ENCODE measurements at places on chromosomes 5 and 9.

GRCh38 chr9:6880626-6881025, 122.9 kb downstream of the KDM4C start:
- no peak for DNase-seq

DNA sequence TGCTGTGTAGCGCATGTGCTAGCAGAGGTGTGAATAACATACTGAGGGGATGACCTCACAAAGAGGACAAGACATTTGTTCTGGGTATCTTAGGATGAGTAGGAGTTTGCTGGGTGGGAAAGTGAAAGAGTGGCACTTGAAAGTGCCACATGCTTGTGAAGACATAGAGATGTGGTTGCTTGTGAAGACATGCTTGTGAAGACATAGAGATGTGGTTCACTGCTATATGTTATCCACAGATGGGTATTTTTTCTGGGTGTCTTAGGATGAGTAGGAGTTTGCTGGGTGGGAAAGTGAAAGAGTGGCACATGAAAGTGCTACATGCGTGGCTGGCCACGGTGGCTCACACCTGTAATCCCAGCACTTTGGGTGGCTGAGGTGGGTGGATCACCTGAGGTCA, 63.6 kb downstream of the MAST4 start:
- no peak for DNase-seq

DNA sequence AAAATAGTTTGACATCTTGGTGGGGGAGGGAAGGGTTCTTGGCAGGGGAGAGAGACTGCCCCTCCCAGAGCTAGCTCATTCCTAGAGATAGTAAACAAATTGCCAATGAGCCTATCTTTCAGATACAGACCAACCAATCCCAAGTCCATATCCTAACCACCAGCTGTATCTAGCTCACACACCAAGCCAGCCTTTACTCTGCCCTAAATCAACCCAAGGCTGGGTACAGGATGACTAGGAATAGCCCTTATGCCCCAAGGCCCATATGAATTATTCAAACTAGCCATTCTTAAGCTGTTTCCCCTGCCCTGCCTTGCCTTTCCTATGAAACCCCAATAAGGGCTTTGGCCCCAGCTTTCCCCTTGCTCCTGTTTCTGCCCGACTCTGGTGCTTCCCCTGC, 281.3 kb upstream of the PANK3 start:
- no peak for DNase-seq

DNA sequence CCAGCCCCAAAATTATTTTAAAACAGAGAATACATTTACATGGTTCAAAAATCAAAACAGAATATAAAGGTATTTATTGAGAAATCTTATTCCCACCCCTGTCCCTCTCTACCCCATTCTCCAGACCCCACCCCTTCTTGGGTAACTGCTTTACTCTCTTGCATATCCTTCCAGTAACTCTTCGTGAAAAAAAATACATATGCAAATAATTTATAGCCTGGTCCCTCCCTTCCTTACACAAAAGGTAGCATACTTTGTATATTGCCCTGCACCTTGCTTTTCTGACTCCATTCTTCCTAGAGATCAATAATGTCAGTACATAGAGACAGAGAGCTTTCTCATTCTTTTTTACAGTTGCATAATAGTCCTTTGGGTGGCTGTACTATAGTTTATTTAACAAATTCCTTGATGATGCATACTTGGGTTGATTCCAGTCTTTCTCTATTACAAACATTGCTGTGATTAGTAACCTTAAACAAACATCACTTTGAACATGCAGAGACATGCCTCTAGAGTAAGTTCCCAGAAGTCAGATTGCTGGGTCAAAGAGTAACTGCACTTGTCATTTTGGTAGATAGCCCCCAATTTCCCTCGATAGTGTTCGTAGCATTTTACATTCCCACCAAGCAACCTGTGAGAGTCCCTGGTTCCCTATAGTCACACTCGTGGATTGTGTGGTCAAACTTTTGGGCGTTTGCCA, 47.9 kb downstream of the STOM start:
- peak; percentile 60 for DNase-seq

GRCh38 chr5:60436518-60436917, 263.4 kb downstream of the DEPDC1B start:
- DNase-seq: no peak

- DNase-seq: no peak
These were observed 49.5 kb downstream of the CAMSAP1 start for GRCh38 chr9:135857843-135858242.

- no peak for DNase-seq
These were observed 19.9 kb upstream of the LPCAT1 start for GRCh38 chr5:1543398-1544293.

GRCh38 chr9:70801181-70801829, 320.1 kb downstream of the TRPM3 start:
- DNase-seq: no peak

- DNase-seq: peak; percentile 72
These were observed 132.2 kb downstream of the FBXO4 start for GRCh38 chr5:42057254-42057690.

DNA sequence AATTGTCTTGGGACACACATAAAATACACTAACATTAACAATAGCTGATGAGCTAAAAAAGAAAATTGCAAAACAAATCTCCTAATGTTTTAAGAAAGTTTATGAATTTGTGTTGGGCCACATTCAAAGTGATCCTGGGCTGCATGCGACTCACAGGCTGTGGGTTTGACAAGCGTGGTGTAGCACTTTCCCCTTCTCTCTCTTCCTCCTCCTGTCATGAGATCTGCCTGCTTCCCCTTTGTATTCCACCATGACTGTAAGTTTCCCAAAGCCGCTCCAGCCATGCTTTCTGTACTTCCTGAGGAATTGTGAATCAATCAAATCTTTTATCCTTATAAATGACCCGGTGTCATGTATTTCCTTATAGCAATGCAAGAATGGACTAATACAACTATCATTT, 178.0 kb downstream of the TLR4 start:
- no peak for DNase-seq

DNA sequence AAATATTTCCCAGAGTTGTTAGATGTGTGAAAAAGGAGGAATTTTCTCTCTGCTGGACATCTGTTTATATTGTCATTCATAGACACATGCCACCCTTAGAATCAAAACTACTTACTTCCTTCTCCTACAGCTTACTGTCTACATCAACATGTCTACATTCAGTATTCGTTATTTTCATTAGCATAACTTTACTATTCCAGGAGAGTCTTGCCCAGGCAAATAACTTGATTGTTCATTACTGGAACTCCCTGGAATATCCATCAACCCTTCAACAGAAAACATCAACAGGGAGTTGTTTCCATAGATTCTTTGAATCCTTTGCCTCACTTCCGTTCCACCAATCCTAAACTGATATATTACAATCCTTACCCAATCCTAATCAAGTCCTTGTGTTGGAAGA, 457.5 kb upstream of the ZNF608 start:
- DNase-seq: no peak

DNA sequence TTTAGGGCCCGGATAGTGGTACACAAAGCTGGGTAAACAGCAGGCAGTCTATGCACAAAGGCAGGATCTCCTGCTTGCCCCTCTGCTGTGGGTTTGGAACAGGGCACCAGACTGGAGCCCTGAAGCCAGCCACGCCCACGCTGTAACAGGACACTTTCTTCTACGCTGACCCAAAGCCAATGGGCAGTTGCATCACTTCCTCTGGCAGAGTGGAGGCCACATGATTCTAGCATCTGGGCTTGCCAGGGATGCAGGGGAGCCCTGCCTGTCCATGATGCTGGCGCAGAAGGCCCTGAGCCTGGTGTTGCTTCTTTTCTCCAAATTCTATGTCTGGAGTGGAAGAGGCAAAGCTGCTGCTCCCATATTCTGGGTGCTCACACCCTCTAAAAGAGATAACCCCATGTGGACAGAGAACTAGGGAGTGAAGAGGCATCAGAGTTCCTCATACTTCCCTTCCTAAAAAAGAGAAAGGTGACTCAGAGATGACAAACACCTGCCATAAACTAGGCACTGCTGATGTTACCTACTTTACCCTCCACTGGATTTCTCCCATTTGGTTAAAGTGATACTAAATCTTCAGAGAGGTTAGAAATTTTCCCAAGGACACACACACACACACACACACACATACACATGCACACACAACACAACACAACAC, 260.3 kb upstream of the KLF4 start:
- peak; percentile 12 for DNase-seq

- DNase-seq: no peak
These were observed 102.5 kb downstream of the GPBP1 start for GRCh38 chr5:57276353-57276752.

DNA sequence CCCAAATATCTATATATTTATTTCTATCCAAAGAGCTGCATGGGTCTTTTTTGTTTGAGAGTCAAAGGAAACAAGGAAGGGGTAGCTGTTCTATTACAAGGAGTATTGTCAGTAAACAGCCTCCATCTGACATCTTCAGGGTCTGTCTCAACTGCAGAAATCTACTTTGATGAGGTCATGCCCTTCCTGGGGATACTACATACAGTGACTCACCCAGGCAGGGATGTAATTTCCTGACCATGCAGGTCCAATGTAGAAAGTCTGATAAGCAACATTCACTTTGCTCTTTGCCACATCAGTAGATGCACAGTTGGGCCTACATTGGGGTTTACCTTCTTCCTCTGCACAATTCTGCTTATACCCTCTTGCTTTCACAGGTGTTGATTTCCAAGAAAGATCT, 165.5 kb downstream of the TLR4 start:
- no peak for DNase-seq

DNA sequence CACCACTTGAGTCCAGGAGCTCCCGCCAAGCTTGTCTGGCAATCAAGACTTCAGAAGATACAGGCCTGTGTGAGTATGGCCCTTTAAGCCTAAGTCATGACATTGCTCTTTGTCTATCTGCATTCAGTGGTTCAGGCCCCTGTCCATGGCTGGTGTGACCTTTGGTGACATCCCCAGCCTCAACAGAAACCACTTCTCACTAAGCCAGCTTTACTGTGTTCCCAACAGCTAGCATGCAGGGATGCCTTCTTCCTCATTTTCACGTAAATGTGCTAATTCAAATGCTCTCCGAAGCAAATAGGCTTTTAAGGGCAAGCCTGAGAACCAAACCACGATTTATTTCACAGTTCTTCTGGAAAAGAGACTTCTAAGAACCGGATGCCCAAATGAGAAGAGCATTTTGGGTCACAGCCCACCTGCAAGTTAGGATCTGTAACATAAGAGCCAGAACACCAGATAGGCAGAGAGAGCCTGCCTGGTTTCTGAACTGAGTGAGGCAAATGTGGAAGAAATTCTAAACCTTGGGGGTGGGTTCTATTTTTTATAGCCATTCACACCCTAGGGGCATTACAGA, 14.9 kb downstream of the CD180 start:
- DNase-seq: peak; percentile 89

DNA sequence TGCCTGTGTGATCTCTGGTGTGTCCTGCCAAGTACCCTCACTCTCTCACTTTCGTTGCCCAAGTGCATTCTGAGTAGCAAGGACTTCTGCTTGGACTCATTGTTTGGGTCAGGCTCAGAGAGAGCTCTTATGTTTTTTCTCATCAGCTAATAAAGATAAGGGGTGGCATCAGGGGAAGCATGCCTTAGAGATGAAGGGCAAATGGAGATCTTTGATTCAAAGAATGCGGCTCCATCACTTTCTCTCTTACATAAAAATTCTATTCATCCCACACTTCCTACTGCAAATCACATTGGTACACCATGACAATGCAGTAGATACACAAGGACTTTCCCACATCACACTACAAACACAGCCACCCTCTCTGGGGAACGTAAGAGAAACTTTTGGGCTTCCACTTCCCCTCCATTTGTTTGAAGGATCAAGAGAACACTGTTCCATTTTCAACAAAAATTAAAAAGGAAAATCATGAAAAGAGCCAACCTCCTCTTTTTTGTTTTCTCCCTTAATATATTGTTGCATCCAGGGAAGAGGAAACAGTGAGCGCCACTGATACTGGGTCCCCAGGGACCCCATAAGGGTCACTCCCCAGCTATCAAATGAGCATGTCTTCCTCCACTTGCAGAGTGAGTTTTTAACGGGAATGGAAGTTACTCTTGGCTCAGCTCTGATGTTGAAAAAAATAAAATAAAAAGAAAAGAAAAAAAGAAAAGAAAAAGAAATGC, 73.0 kb downstream of the ZNF366 start:
- DNase-seq: no peak

GRCh38 chr9:121271368-121272341, 3.7 kb downstream of the GSN start:
- peak; percentile 93 for DNase-seq

GRCh38 chr5:179504191-179504590, 46.2 kb upstream of the RUFY1 start:
- no peak for DNase-seq

- DNase-seq: no peak
These were observed 266.2 kb upstream of the ADAMTSL1 start for GRCh38 chr9:18207735-18208134.

GRCh38 chr9:93684806-93685543, 108.6 kb downstream of the PHF2 start:
- peak; percentile 28 for DNase-seq

DNA sequence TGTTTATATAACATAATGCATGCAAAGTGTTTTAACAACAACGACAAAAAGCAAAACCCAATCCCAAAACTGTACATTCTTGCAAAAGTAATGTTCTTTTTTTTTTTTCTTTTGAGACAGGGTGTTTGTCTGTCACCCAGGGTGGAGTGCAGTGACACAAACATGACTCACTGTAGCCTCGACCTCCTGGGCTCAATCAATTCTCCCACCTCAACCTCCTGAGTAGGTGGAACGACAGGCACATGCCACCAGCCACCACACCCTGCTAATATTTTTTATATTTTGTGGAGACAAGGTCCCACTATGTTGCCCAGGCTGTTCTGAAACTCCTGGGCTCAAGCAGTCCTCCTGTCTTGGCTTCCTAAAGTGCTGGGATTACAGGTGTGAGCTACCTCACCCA, 13.6 kb upstream of the HAVCR1 start:
- no peak for DNase-seq

DNA sequence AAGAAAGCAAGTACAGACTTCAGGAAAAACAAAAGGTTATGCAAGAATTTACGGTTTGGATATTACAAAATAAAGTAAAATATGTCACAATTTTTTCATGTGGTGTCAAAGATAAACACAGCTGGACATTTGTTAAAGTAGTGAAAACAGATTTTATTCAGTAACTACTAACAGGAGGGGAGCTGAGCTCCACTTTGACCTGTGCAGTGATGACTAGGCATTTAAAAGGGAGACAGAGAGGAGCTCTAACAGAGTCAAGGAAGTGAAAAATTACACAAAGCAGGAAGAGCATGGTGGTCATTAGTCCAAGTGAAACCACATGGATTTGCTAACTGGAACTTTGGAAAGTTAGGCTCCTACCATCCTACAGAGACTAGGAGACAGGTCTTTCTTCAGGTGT, 263.6 kb upstream of the PCSK5 start:
- DNase-seq: no peak

- no peak for DNase-seq
These were observed 492 bp downstream of the TENT2 start for GRCh38 chr5:79612667-79613198.

DNA sequence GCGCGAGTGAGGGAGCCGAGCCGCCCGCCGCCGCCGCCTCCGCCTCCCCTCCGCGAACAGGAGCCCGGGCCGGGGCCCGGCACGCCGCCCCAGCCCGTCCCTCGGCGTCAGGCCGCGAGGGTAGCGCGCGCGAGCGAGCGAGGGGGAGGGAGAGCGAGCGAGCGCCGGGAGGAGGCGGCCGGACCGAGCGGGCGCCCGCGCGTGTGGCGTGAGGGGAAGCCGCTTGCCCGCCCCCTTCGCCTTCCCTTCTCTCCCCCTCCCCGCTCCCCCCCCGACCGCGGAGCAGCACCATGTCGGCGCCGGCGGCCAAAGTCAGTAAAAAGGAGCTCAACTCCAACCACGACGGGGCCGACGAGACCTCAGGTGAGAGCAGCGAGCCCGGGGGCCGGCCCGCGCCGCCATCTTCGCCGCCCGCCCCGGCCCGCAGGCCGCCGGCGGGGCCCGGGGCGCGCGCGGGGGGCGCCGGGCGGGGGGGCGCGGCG, 312 bp downstream of the SET start:
- no peak for DNase-seq

GRCh38 chr9:114351932-114352331, 22.3 kb downstream of the ORM2 start:
- DNase-seq: no peak
